ENCODE measurements at places on chromosomes 12 and 14.
A peak's percentile ranks its signal among the peaks of the same experiment; 100 is the strongest.

DNA sequence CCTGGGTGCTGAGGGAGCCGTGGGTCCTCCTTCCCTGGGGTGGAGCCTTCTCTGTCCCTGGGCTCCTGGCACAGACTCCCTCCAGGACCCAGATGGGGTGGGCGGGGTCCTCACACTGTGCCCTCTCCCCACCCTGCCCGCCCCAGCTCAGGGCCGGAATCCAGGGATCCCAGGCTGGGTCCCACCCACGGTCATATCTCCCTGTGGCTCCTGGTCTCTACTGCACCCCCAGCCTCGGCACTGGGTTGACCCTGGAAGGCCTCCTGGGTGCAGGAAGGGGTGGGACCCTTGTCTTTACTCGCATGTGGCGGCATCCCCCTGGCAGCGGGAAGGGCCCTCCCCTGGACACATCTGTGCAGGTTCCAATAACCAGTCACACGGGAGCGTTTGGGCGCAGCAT is 75.8 kb upstream of the EIF5 start:
- no peak for DNase-seq

DNA sequence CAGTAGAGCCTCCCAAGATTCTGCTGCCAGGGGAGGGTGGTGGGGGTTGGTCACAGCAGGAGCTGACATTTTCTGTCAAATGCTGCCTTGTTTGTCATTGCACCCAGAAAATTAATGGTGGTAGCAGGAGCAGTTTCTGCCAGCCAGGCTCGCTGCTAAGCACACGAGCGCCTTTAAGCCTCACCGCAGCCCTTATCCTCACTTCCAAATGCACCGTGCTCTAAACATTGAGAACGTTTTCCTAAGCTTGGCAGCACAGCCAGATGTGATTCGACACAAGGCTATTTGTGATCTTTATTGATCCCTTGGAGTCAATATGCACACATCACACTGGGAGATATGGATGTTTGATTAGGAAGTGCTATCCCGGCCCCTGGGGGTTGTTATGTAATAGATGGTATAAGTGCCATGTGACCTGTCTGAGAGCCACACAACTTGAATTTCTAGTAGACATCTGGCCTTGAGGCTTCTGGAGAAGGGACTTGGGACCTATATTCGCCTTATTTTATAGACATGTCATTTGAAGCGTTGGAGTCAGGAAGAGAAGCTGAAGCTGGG is 31.6 kb upstream of the BEGAIN start:
- DNase-seq, result no peak

GRCh38 chr14:105398726-105399465 is 558 bp downstream of the TEX22 start:
- DNase-seq, result peak; percentile 56

DNA sequence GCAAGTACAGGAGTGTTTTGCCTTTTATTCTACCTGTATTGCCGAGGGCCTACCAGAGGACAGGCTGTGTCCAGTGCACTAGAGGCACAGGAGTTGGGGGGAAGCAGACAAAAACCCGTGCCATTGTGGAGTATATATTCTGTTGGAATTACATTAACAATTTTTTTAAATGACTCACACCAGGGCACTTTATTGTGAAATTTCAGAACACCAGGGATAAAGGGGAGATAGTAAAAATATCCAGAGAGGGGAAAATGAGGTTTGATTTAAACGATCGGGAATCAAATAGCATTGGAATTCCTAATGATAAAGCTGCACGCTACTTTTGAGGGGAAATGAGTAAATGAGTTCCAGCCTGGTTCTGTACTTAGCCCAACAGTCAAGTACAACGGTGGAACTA is 123.2 kb downstream of the PELI2 start:
- DNase-seq, result no peak

- DNase-seq, result no peak
Observed at GRCh38 chr14:31090883-31091764, 64.9 kb upstream of the STRN3 start.

DNA sequence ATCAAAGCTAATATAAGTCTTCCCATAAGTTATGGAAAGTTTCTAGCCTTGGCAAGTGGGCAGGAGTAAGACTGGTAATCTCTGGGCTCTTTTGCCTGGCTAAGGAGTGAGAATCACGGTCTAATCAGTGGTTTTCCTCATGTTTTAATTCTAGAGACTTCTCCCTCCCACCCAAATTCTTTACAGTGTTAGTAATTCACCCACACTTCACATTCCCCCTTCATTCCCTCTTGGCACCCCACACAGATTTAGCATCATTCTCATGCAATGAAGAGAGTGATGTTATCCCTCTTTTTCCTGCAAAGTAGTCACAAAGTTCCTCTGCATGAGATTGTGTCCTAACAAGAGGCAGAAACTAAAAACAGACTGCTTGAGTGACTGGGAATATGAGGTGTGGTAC is 28.6 kb upstream of the CACNA2D4 start:
- no peak for DNase-seq

All from stimulated activated CD4-positive, alpha-beta T cell treated with anti-CD3 and anti-CD28 coated beads, Interleukin-12 subunit alpha, Interleukin-12 subunit beta, amount 100 ng/mL, for 4 hours (primary cell).